Glutamatergic neuron (in vitro differentiated cells): ENCODE measurements at places on chromosomes 6 and 20. TPM values are rescaled to one million over a fixed set of nuclear protein-coding genes. Genes with fewer than 3 reads are reported as not detected.

DNA sequence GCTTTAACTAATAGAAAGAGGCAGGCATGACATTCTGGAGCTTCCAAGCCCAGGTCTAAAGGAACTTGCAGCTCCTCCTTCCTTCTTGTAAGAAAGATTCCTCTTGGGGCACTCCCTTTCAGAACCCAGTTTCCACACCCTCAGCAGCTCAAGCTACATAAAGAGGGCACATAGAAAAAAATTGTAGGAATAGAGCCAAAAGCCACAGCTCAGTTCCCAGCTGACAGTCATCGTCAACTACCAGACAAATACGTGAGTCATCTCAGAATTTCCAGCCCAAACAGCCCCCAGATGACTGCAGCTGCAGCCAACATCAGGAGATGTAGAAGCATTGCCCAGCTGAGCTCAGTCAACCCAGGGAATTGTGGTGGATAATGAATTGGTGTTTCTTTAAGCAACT lies 349.8 kb upstream of the ARID1B start:
- H3K27me3 ChIP-seq: peaks cover 3% of the 10 kb centered on the region
- no peak overlapping the region for H3K4me3 ChIP-seq
- no peak for DNase-seq
- no peaks in the 10 kb centered on the region for H3K4me1 ChIP-seq
- H3K36me3 ChIP-seq: peaks cover 9% of the 10 kb centered on the region

The PLN gene
- total RNA-seq: not detected

GRCh38 chr6:159691133-159691962 lies 1.7 kb downstream of the SOD2 start:
- no peak overlapping the region for H3K27ac ChIP-seq
- no peaks in the 10 kb centered on the region for H3K36me3 ChIP-seq
- DNase-seq: no peak
- H3K4me3 ChIP-seq: peak overlapping the region; percentile 64

GRCh38 chr6:167492100-167492449 lies 167.2 kb downstream of the TTLL2 start:
- H3K27ac ChIP-seq: no peak overlapping the region
- no peaks in the 10 kb centered on the region for H3K36me3 ChIP-seq
- peaks cover 52% of the 10 kb centered on the region for H3K4me1 ChIP-seq

DNA sequence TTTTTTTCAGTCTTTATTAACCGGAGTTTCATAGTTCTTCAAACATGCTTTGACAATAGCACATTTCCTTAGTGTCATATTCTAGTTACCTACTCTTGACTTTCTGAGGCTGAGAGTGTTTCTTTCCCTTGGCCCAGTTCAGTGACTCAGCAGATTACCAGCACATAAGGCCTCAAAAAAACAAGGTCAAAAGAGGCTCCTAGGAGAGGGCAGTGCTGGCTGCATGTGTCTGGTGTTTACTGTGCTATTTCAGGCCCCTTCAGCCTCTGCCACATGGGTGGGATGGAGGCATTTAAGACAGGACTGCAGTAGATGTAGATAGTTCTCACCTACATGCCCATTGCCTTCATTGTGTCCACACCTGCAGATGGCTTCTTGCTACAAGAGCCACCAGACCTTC lies 198.2 kb upstream of the SSTR4 start:
- H3K4me1 ChIP-seq: no peaks in the 10 kb centered on the region
- H3K4me3 ChIP-seq: no peak overlapping the region
- H3K27me3 ChIP-seq: no peaks in the 10 kb centered on the region
- peaks cover 3% of the 10 kb centered on the region for H3K36me3 ChIP-seq
- DNase-seq: no peak
- no peak overlapping the region for H3K27ac ChIP-seq

- no peaks in the 10 kb centered on the region for H3K27me3 ChIP-seq
- DNase-seq: no peak
- H3K4me3 ChIP-seq: no peak overlapping the region
Measured at GRCh38 chr20:11008444-11009033, 334.7 kb upstream of the JAG1 start.

GRCh38 chr6:44298055-44298803 lies 14.9 kb downstream of the AARS2 start:
- no peak for DNase-seq
- no peaks in the 10 kb centered on the region for H3K36me3 ChIP-seq
- no peaks in the 10 kb centered on the region for H3K4me1 ChIP-seq

DNA sequence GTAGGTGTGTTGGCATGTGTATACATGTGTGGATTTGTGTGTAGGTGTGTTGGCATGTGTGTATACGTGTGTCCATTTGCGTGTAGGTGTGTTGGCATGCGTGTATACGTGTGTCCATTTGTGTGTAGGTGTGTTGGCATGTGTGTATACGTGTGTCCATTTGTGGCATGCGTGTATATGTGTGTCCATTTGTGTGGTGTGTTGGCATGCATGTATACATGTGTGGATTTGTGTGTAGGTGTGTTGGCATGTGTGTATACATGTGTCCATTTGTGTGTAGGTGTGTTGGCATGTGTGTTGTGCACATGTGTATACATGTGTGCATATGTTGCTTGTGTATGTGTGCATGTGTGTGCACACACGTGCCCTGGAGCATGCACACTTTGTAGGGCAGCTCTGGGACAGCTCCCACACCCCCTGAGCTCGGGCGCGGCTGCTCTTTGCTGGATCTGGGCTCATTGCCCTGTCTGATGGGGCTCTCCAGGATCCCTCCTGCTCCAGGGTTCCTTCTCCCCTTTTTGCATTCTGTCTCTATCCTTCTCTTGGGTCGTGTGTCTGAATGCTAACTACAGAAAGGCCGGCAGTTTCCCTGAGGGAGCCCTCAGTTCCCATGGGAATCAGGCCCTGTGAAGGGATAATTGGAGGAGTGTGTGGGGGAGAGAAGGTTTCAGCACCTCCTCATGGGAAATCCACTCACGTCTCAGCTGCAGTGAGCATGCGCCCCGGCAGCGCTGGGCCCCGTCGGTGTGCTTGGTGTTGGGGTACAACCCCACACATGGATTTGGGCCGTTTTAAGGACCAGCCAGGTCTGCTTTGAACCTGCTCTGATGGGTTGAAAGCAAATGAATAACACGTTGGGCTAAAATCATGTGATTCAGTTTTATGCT lies 102.0 kb downstream of the ERMARD start:
- H3K4me3 ChIP-seq: no peak overlapping the region
- H3K36me3 ChIP-seq: peaks cover 23% of the 10 kb centered on the region
- H3K4me1 ChIP-seq: peaks cover 4% of the 10 kb centered on the region
- DNase-seq: no peak

DNA sequence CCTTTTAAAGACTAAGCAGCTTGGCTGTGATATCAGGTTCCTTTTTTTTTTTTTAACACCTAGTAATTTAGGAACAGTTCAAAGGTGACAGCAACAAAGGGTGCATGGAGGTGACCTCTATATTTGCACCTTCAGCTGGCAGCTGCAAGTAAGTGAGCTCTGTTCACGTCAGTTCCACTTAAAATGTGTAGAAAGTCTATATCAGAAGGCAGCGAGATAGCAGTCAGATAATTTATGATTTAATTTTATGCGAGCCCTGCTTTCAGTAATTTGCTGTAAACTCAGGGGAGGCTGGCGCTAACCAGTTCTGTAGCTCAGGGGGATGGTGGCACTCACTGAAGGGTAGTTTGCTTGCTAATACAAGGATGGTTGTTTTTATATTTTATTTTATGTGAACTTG lies 602.8 kb upstream of the MMS22L start:
- H3K4me3 ChIP-seq: no peak overlapping the region
- no peak for DNase-seq
- no peaks in the 10 kb centered on the region for H3K36me3 ChIP-seq
- no peaks in the 10 kb centered on the region for H3K27me3 ChIP-seq
- peaks cover 4% of the 10 kb centered on the region for H3K4me1 ChIP-seq

DNA sequence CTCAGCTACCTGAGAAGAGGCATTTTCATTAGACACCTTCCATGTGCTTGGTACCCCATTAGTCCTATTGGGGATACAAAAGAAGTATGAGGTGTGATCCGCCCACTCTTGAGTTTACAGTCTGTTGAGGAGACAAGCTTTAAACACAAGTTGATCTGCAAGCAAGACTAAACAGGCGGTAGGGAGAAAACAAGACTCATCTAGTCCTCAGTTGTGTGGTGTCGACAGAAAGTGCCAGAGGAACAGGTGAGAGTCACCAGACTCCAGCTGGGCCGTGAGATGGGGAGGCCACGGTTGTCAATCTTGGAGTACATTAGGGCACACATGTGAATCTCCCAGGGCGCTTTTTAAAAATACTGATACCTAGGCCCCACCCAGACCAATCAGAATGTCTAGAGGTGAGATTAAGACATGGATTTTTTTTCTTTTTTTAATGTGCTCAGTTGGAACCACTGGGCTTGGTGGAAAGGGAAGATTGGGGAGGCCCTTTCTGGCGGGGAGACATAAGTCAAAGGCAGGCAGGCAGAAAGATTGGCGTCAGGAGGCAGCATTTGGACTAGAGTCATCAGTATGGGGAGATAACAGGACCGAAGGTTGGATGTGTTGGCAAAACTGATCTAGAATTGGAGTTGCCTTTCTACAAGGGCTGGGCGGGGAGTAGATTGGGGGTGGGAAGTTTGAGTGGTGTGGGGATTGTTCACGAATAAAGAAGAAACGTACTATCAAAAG lies 10.4 kb downstream of the E2F3 start:
- H3K4me3 ChIP-seq: no peak overlapping the region
- no peaks in the 10 kb centered on the region for H3K36me3 ChIP-seq
- H3K27me3 ChIP-seq: peaks cover 1% of the 10 kb centered on the region
- H3K4me1 ChIP-seq: no peaks in the 10 kb centered on the region

- no peaks in the 10 kb centered on the region for H3K27me3 ChIP-seq
- H3K4me3 ChIP-seq: no peak overlapping the region
- H3K27ac ChIP-seq: no peak overlapping the region
- DNase-seq: no peak
Measured at GRCh38 chr6:162871966-162872365, 144.2 kb downstream of the PACRG start.

DNA sequence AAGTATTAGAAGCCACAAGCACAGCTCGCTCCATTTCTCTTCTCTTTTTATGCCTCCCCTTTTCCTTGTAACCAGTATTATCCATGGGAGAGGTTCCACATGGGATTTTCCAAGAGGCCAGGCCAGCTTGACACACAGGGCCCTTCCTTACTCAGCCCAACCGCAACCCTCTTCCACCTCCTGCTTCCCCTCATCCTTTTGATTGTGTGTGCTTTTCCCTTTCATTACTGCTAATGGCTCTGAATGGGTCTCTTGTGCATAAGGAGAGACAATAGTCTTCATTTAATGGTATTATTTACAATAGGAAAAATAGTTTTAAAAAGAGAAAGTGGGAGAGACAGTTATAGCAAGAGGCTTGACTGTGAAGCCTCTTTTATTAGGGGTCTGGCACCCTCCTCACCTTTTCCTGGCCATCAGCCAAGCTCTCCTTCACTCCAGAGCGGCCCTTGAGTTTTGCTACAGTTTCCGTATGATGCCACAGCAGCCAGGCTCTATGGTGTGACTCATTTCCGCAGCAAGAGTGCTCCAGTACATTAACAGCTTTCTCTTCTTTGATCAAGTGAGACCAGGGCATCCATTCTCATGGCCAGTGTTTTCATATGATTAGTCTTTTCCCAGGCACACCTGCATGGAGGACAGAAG lies 579.5 kb downstream of the TFAP2B start:
- no peak overlapping the region for H3K27ac ChIP-seq
- no peaks in the 10 kb centered on the region for H3K27me3 ChIP-seq

- peaks cover 4% of the 10 kb centered on the region for H3K4me1 ChIP-seq
- H3K27me3 ChIP-seq: no peaks in the 10 kb centered on the region
- DNase-seq: no peak
- H3K36me3 ChIP-seq: no peaks in the 10 kb centered on the region
- H3K4me3 ChIP-seq: peak overlapping the region; percentile 97
Measured at GRCh38 chr6:78868116-78868515, 765 bp downstream of the IRAK1BP1 start.

GRCh38 chr20:19577692-19578091 lies 180.4 kb upstream of the RIN2 start:
- H3K27ac ChIP-seq: no peak overlapping the region
- no peaks in the 10 kb centered on the region for H3K36me3 ChIP-seq
- no peak overlapping the region for H3K4me3 ChIP-seq
- peaks cover 1% of the 10 kb centered on the region for H3K27me3 ChIP-seq

DNA sequence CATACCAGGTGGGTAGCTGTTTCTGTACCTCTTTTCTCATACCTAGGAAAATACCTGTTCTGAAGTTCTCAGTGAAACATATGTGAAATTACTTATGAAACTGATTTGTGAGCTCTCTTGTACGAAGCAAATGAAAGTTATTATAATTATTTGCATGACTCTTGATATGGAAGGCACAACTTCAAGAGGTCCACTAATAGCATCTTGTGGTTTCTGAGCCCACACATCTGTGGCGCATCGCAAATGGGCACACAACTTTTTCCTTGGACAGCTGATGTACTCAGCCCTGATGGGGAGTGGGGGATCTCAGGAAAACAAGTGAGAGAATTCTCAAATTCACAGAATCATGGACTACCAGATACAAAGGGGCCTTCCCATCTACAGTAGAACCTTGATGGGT lies 432.3 kb downstream of the CD83 start:
- no peaks in the 10 kb centered on the region for H3K36me3 ChIP-seq
- peaks cover 4% of the 10 kb centered on the region for H3K27me3 ChIP-seq
- peaks cover 29% of the 10 kb centered on the region for H3K4me1 ChIP-seq
- peak overlapping the region; percentile 18 for H3K27ac ChIP-seq
- DNase-seq: no peak

DNA sequence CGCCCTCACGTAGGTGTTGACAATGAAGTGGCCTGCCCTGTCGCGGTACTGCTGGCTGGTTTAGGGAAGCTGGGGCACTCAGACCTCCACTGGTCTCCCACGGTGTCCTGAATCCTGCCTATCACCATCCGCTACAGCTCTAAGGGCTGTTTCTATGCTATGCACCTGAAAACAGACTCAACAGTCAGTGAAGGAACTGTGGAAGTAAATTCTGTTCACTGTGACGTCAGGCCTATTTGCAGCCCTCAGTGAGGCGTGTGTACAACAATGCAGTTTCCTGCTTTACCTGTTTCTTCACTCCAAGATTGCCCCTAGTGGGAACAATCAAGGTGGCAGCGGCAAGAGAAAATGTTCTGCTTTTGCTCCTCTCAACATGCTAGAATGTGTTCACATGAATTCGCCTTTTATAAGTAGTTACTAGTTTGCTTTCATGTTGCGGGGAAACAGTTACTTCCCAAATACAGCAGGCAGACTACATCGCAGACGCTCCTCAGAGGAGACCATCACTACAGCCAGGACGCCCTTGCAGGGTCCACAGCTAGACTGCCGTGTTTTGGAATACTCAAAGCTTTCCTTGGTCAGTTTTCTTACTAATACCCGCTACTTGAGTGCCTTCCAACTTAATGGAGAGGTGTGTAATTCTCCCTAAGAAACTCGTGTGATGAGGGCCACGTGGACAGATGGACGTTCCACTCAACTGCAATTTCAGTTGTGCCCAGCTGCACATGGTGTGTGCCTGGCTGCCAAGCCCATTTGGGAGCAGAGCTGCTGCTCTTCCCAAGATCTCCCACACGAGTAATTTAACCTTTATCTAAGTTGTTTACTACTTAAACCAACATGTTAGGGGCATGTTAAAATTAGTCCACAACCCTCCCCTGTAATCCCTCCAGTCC lies 25.4 kb downstream of the DIDO1 start:
- H3K27ac ChIP-seq: peak overlapping the region; percentile 28
- peaks cover 8% of the 10 kb centered on the region for H3K36me3 ChIP-seq
- no peak overlapping the region for H3K4me3 ChIP-seq
- peaks cover 9% of the 10 kb centered on the region for H3K27me3 ChIP-seq
- H3K4me1 ChIP-seq: peaks cover 44% of the 10 kb centered on the region
